Osteoblast (primary cell): ENCODE measurements at places on chromosomes 3 and 15. TPM values are rescaled to one million over a fixed set of nuclear protein-coding genes. Genes with fewer than 3 reads are reported as not detected.

The GOLGA8R gene
- 2.4 and 3.3 TPM in 2 replicates for total RNA-seq

The RTP4 gene
- total RNA-seq, result 2.7 and 4.0 TPM in 2 replicates

The CISH gene
- total RNA-seq, result 1.1 and 1.2 TPM in 2 replicates

The THAP10 gene
- 1.1 and 1.8 TPM in 2 replicates for total RNA-seq

The PTX3 gene
- 537 and 689 TPM in 2 replicates for total RNA-seq

The RFTN1 gene
- 94.6 and 99.2 TPM in 2 replicates for total RNA-seq

The ANKRD28 gene
- total RNA-seq, result 215 and 223 TPM in 2 replicates

The SLC51A gene
- not detected in 2 replicates for total RNA-seq

The ACSBG1 gene
- total RNA-seq, result under 0.01 TPM in 2 replicates

The RBP2 gene
- not detected in 2 replicates for total RNA-seq

The NR1I2 gene
- total RNA-seq, result 0.36 TPM in 1 of 2 replicates, not detected in the other

The ENTPD3 gene
- total RNA-seq, result 0.36 and 0.88 TPM in 2 replicates

The SCAANT1 gene
- total RNA-seq, result not detected in 2 replicates

The CYP1A2 gene
- total RNA-seq, result not detected in 2 replicates

The ADPRH gene
- 7.2 and 8.3 TPM in 2 replicates for total RNA-seq

The TJP1 gene
- 74.3 and 86.9 TPM in 2 replicates for total RNA-seq

The CMSS1 gene
- total RNA-seq, result 14.7 and 15.9 TPM in 2 replicates

The CIDEC gene
- total RNA-seq, result not detected in 2 replicates

The SLC28A2 gene
- not detected in 2 replicates for total RNA-seq

The STARD9 gene
- 9.4 and 13.0 TPM in 2 replicates for total RNA-seq

The THPO gene
- under 0.01 TPM in 1 of 2 replicates, not detected in the other for total RNA-seq

The LTK gene
- total RNA-seq, result not detected in 2 replicates

The GOLGA8G gene
- under 0.01 TPM in 1 of 2 replicates, not detected in the other for total RNA-seq

The AQP9 gene
- total RNA-seq, result under 0.01 TPM in 2 replicates

The TM4SF1 gene
- 209 and 210 TPM in 2 replicates for total RNA-seq

The SCN11A gene
- under 0.01 TPM in 1 of 2 replicates, not detected in the other for total RNA-seq

The CPNE4 gene
- total RNA-seq, result not detected in 2 replicates

The QRICH1 gene
- total RNA-seq, result 136 and 167 TPM in 2 replicates

The MESP2 gene
- total RNA-seq, result 0.72 and 1.5 TPM in 2 replicates

The KY gene
- 2.1 and 3.6 TPM in 2 replicates for total RNA-seq

The C3orf85 gene
- total RNA-seq, result not detected in 2 replicates

The CAMK2N2 gene
- total RNA-seq, result not detected in 2 replicates

The TUSC7 gene
- not detected in 2 replicates for total RNA-seq

The SEMA6D gene
- 8.0 and 16.2 TPM in 2 replicates for total RNA-seq

The PPP2R3A gene
- total RNA-seq, result 23.9 and 24.2 TPM in 2 replicates

The CCR9 gene
- total RNA-seq, result not detected in 2 replicates

The ABHD6 gene
- total RNA-seq, result 5.1 and 5.9 TPM in 2 replicates

The LRRC3B gene
- not detected in 2 replicates for total RNA-seq

The CLDN18 gene
- total RNA-seq, result not detected in 2 replicates

The SLC22A14 gene
- 0.29 and 0.36 TPM in 2 replicates for total RNA-seq
